Activated CD4-positive, alpha-beta T cell treated with anti-CD3 and anti-CD28 coated beads for 36 hours (primary cell): ENCODE measurements at places on chromosomes 3 and 15. TPM values are rescaled to one million over a fixed set of nuclear protein-coding genes. Genes with fewer than 3 reads are reported as not detected.

IL20RB gene
- total RNA-seq: 0.93 TPM

HHATL gene
- total RNA-seq: not detected

UBR1 gene
- 30.6 TPM for total RNA-seq

PGBD4 gene
- total RNA-seq: 2.3 TPM

GLCE gene
- total RNA-seq: 3.6 TPM

TRPM1 gene
- not detected for total RNA-seq

DOCK3 gene
- 2.5 TPM for total RNA-seq

GRCh38 chr3:37450561-37450960 is 276.2 kb upstream of the LRRFIP2 start:
- H3K27ac ChIP-seq: no peak overlapping the region
- no peaks in the 10 kb centered on the region for H3K36me3 ChIP-seq
- no peak overlapping the region for H3K4me3 ChIP-seq
- peaks cover 10% of the 10 kb centered on the region for H3K4me1 ChIP-seq
- DNase-seq: no peak
- peaks cover 55% of the 10 kb centered on the region for H3K27me3 ChIP-seq

DNA sequence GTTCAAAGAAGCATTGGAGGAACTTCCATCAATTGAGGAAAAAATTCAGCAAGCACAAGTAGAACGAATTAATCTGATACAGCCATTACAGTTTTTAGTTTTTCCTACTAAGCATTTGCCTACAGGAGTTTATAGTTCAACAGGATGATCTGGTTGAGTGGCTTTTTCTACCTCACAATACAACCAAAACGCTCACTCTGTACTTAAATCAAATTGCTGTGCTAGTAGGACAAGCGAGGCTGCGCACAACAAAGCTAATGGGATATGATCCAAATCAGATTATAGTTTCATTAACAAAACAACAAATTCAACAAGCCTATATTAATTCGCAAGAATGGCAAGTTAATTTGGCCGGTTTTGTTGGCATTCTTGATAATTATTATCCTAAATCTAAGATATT is 44.2 kb downstream of the ETFA start:
- no peaks in the 10 kb centered on the region for H3K27me3 ChIP-seq
- H3K27ac ChIP-seq: no peak overlapping the region
- peaks cover 88% of the 10 kb centered on the region for H3K36me3 ChIP-seq
- H3K4me1 ChIP-seq: no peaks in the 10 kb centered on the region
- H3K4me3 ChIP-seq: no peak overlapping the region

DNA sequence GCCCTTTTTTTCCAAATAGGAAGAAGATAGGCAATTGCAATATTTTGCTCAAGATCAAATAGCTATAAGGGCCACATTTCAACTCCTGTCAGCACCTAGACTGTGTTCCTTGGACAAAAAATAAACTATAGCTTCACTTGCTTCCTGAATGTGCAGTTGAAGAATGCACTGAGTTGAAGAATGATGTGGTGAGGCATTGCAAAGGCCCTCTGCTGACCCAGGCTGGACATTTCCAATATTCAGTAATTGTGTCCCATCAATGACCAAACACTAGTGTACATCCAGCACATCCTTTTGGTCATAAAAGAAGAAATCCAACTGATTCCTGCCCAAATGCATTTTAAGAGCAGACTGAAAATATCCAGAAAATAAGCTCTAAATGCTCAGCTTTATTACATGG is 424.8 kb upstream of the TGFBR2 start:
- no peak for DNase-seq
- H3K4me3 ChIP-seq: no peak overlapping the region
- no peak overlapping the region for H3K27ac ChIP-seq
- no peaks in the 10 kb centered on the region for H3K4me1 ChIP-seq
- peaks cover 2% of the 10 kb centered on the region for H3K27me3 ChIP-seq
- no peaks in the 10 kb centered on the region for H3K36me3 ChIP-seq

GRCh38 chr3:69406163-69406562 is 20.3 kb upstream of the FRMD4B start:
- H3K27me3 ChIP-seq: peaks cover 6% of the 10 kb centered on the region
- no peak for DNase-seq
- no peaks in the 10 kb centered on the region for H3K36me3 ChIP-seq
- no peak overlapping the region for H3K27ac ChIP-seq
- peaks cover 4% of the 10 kb centered on the region for H3K4me1 ChIP-seq

DNA sequence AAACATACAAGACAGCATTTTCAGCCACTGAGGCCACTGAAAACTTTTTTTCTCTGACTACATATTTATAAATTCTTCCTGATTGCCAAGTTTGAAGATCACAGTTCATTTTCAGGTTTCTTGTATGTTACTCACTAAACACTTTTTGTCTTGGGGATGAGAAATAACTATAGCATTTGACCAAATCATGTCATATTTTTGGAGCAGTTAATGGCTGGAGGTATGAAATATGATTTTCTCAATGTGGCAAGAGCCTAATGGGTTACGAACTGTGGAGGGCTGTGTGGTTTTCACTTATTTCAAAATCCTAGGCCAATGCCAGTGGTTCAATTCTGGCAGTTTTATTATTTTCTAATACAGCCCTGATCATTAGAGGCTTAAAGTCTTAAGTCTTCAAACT is 64.4 kb downstream of the USP13 start:
- no peak overlapping the region for H3K4me3 ChIP-seq
- DNase-seq: no peak
- no peak overlapping the region for H3K27ac ChIP-seq
- peaks cover 18% of the 10 kb centered on the region for H3K36me3 ChIP-seq

DNA sequence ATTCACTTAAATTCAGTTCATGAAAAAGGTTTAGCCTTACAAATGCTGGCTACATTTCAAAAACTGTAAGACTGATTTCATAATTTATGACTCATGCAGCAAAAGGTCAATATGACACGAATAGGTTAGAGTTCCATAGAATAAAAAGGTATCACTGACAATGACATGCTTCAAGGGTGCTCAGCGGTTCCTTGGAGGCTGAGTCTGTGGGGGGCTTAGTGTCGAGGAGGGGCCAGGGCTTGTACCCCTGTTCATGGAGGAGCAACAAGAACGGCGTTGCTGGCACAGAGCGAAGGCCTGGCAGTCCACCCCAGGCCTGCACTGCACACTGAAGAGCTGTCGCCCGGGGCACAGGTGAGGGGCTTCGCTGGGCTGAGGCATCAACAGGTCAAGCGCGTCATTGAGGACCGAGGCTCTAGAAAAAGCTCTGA is 174.2 kb downstream of the NR1D2 start:
- DNase-seq: no peak
- H3K27ac ChIP-seq: no peak overlapping the region

DNA sequence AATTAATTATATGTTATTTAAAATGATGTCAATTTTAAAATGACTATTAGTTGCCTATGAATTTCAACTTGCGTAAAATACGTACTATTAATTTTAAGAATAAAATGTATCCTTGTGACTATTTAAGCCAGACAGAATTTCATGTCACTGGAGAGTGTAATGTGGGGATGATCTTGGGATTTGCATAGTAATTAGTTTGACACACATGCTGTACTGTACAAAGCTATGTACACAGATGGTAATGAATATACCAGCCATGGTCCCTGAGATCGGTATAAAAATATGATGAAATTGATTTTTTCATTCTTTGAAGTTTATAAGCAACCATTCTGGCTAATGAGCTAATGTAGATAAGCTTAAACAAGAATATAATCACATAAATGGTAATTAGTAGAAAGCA is 134.4 kb upstream of the ROBO1 start:
- no peak overlapping the region for H3K27ac ChIP-seq
- no peaks in the 10 kb centered on the region for H3K4me1 ChIP-seq
- no peak overlapping the region for H3K4me3 ChIP-seq
- no peaks in the 10 kb centered on the region for H3K27me3 ChIP-seq

DNA sequence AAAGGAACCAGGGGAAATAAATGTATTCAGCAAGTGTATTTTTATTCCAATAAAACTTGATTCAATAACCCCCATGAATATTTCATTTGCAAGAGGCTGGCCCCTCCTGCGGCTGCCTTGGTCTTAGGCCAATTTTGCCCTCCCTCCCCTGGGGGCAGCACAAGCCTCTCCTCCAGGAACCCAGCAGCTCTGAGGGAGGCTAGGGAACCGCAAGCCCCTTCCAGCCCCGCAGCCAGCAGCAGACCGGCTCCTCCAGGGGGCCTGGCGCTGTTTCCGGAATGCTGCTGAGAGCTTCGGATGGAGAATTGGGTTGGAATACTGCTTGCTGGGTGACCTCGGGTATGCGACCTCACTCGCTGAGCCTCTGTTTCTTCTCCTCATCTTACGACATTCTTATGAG is 150.1 kb downstream of the RAB11A start:
- peaks cover 6% of the 10 kb centered on the region for H3K27me3 ChIP-seq
- H3K36me3 ChIP-seq: no peaks in the 10 kb centered on the region
- H3K4me1 ChIP-seq: no peaks in the 10 kb centered on the region

- H3K4me1 ChIP-seq: peaks cover 77% of the 10 kb centered on the region
- peak overlapping the region; percentile 94 for H3K4me3 ChIP-seq
- H3K36me3 ChIP-seq: peaks cover 7% of the 10 kb centered on the region
- no peaks in the 10 kb centered on the region for H3K27me3 ChIP-seq
- DNase-seq: no peak
These were observed 4.6 kb downstream of the SNRK start for GRCh38 chr3:43290956-43291355.

GRCh38 chr3:69145688-69146087 is 23.3 kb upstream of the LMOD3 start:
- H3K27me3 ChIP-seq: no peaks in the 10 kb centered on the region
- H3K36me3 ChIP-seq: no peaks in the 10 kb centered on the region
- H3K4me1 ChIP-seq: no peaks in the 10 kb centered on the region
- DNase-seq: no peak
- H3K27ac ChIP-seq: no peak overlapping the region

DNA sequence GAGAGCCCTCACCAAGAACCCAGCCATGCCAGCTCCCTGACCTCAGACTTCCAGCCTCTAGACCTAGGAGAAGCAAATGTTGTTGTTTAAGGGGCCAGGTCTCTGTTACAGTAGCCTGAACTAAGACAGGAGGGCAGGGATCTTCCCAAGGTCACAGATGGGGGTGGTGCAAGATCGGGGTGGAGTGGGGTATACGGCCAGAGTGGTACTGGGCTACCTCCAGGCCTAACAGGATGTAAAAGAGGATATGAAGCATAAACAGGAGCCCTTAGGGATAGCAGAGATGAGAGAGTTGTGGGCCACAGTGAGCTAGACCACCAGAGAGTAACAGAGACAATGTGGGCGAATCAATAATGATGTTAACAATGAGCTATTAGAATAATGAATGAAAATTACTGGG is 82.9 kb downstream of the TOP2B start:
- no peaks in the 10 kb centered on the region for H3K27me3 ChIP-seq
- H3K36me3 ChIP-seq: no peaks in the 10 kb centered on the region
- H3K4me1 ChIP-seq: no peaks in the 10 kb centered on the region
- no peak overlapping the region for H3K27ac ChIP-seq
- H3K4me3 ChIP-seq: no peak overlapping the region
- no peak for DNase-seq

DNA sequence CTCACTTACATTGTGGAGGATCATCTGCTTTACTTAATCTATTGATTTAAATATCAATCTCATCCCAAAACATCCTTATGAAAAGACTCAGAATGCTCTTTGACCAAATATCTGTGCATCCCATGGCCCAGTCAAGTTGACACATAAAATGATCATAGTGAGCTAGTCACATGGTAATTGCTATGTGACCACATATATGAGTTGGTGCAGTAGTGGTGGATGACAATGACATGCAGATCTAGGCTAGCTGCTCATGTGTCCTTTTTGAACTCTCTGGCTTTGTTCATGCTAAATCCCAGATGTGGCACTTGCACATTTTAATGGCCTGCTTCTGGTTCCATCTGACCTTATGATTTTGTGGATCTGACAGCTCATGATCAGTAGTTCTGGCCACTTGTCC is 156.2 kb downstream of the NFKBIZ start:
- H3K4me1 ChIP-seq: no peaks in the 10 kb centered on the region
- no peak overlapping the region for H3K4me3 ChIP-seq
- H3K36me3 ChIP-seq: no peaks in the 10 kb centered on the region
- H3K27me3 ChIP-seq: no peaks in the 10 kb centered on the region
- no peak for DNase-seq
- H3K27ac ChIP-seq: no peak overlapping the region

GRCh38 chr15:41893422-41894250 is at the start of gene SPTBN5:
TSS of gene SPTBN5 (minus strand) at chr15:41894053. CDS start at chr15:41893497, 556 bp downstream.
- H3K4me1 ChIP-seq: peaks cover 34% of the 10 kb centered on the region
- DNase-seq: no peak
- peaks cover 5% of the 10 kb centered on the region for H3K36me3 ChIP-seq
- no peaks in the 10 kb centered on the region for H3K27me3 ChIP-seq
- peak within 1 kb of the TSS; percentile 19 for H3K4me3 ChIP-seq
- peak within 1 kb of the TSS; percentile 74 for H3K27ac ChIP-seq

GRCh38 chr15:59553879-59554735 is 57.5 kb upstream of the GCNT3 start:
- peaks cover 2% of the 10 kb centered on the region for H3K27me3 ChIP-seq
- H3K36me3 ChIP-seq: no peaks in the 10 kb centered on the region
- DNase-seq: no peak
- no peaks in the 10 kb centered on the region for H3K4me1 ChIP-seq
- no peak overlapping the region for H3K4me3 ChIP-seq
- H3K27ac ChIP-seq: no peak overlapping the region

DNA sequence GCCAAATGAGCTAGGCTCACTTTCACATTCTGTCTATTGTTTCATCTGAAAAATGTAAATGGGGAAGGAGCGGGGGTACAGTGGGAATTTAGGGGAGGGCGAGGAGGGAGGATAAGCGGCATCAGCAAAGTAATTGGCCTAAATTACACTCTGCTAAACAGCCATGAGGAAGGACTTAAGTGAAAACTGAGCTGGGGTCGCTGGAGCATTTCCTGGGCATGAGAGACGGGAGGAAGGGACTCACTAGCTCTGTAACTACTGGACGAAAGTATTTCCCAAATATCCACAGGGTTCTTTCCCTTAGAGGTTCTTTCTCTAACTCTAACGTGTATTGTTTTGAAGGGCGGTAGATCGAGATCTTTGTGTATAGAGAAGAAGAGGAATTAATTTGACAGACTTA is 418.0 kb downstream of the SOX2 start:
- no peaks in the 10 kb centered on the region for H3K36me3 ChIP-seq
- no peaks in the 10 kb centered on the region for H3K4me1 ChIP-seq
- no peaks in the 10 kb centered on the region for H3K27me3 ChIP-seq

DNA sequence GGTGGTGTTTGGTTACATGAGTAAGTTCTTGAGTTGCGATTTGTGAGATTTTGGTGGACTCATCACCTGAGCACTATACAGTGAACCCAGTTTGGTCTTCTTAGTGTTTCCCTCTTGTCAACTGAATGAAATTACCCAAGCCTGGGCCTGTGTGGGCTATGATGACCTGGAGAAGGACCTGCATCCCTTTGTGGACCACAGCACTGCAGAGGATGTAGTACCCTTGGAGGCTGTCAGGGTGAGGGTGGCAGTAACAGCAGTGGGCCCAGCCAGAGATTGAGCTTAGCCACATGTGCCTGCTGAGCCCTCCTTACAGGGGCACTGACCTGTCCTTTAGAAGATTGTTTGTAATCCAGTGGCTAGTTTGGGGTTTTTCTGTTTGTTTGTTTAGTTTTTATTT is 250.1 kb upstream of the TRIM42 start:
- peaks cover 9% of the 10 kb centered on the region for H3K27me3 ChIP-seq
- no peak overlapping the region for H3K4me3 ChIP-seq
- H3K36me3 ChIP-seq: no peaks in the 10 kb centered on the region

DNA sequence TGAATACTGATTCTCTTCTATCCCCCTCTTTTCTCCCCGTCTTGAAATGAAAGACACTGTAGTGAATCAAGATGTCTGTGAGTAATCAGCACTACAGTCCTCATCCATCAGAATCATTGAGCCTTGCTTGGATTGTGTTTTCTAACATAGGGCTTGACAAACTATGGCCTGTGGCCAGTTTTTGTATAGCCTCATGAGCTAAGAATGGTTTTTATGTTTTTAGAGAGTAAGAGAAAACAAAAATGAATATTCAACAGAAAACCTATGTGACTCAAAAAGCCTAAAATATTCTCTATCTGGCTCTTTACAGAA is 55.2 kb downstream of the PPM1L start:
- H3K4me1 ChIP-seq: no peaks in the 10 kb centered on the region
- H3K36me3 ChIP-seq: no peaks in the 10 kb centered on the region
- DNase-seq: no peak
- no peak overlapping the region for H3K27ac ChIP-seq
- no peak overlapping the region for H3K4me3 ChIP-seq
